ENCODE measurements at places on chromosomes 5 and 9.

- peak; percentile 1 for DNase-seq
These were observed 58.4 kb downstream of the PCSK1 start for GRCh38 chr5:96374653-96375052.

GRCh38 chr5:607541-608428, 4.4 kb upstream of the CEP72 start:
- no peak for DNase-seq

- DNase-seq: no peak
These were observed 42.2 kb upstream of the CEP72 start for GRCh38 chr5:569868-570361.

DNA sequence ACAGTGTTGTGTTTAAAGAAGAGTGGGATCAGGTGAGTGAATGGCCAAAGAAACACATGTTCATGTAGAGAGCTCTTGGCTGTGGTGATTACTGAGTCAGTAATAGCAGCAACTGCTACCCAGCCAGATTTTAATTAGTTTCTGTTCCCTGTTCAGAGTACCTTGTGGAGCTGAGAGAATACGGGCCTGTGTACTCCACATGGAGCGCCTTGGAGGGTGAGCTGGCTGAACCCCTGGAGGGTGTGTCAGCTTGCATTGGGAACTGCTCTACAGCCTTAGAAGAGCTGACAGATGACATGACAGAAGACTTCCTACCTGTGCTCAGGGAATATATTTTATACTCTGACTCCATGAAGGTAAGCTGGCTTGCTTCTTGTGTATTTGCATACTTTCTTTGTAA, 52.3 kb downstream of the SLC46A2 start:
- no peak for DNase-seq

- DNase-seq: peak; percentile 60
These were observed 1.2 kb upstream of the CEMIP2 start for GRCh38 chr9:71769175-71770161.

GRCh38 chr9:128304971-128305288, 17.3 kb downstream of the TRUB2 start:
- no peak for DNase-seq

GRCh38 chr5:157108976-157109375, at the start of gene HAVCR2:
TSS of gene HAVCR2 (minus strand) at chr5:157109044. CDS start at chr5:157108983, 61 bp downstream.
- peak; percentile 15 for DNase-seq

GRCh38 chr5:5933651-5934050, 444.7 kb downstream of the MED10 start:
- no peak for DNase-seq

DNA sequence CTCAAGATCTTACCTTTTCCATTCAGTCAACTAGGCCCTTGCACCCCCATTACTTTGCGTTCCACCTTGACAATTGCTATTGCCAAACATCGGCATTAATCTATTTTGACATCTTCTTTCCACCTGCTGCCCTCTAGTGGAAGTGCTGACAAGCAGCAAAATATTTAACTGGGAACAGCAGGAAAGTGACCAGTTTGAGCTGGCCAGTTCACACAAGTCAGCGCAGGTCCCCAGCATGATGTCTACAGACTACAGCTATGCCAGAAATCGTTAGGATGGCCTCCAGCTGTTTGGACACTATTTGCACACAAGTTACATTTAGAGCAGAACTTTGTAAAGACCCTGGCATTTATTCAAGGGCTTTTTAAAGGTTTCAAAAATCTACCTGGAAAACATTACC, 160.1 kb downstream of the GHR start:
- peak; percentile 2 for DNase-seq

- DNase-seq: no peak
These were observed 404.2 kb downstream of the DNAH5 start for GRCh38 chr5:13540168-13540750.

- peak; percentile 66 for DNase-seq
These were observed at the start of gene C5orf63 for GRCh38 chr5:127072861-127073846. TSS of gene C5orf63 (minus strand) at chr5:127073502. CDS start at chr5:127058995, 14,507 bp downstream.
